ENCODE measurements at places on chromosomes 4 and X. TPM values are rescaled to one million over a fixed set of nuclear protein-coding genes. Genes with fewer than 3 reads are reported as not detected.

DNA sequence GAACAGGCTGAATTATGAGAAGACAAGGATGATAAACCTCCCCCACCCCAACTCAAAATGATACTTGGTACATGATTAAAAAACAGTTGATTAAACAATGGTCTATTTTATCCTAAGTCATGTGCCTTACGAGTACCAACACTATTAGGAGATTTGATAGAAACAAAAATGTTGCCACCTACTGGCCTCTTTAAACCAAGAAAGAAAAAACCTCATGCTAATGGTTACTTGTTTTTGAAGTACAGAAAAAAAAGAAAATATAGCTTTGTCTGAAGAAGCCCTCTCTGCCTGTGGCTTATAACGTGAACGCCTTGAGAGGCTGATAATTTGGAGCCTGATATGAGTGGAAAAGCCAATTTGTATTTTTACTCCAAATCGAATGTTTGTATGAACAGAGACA lies 538.2 kb downstream of the DMD start:
- peak; percentile 2 for DNase-seq

DNA sequence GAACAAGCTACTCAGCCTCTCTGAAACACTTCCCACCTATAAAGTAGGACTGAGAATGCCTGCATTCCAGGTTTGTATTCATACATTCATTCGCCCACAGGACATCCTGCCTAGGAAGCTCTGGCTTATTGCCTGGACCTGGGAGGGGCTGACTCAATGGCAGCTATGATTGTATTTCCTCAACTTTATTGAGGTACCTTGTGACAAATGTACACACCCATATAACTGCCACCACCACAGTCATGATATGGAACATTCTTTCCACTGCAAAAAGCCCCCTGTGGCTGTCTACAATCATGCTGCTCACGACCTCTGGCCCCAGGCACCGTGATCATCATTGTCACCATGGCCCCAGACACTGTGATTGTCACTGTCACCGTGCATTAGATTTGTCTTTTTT lies 68.3 kb downstream of the ABLIM2 start:
- no peak for DNase-seq

- peak; percentile 86 for DNase-seq
Measured at GRCh38 chr4:53196882-53197771, 168.7 kb downstream of the SCFD2 start.

DNA sequence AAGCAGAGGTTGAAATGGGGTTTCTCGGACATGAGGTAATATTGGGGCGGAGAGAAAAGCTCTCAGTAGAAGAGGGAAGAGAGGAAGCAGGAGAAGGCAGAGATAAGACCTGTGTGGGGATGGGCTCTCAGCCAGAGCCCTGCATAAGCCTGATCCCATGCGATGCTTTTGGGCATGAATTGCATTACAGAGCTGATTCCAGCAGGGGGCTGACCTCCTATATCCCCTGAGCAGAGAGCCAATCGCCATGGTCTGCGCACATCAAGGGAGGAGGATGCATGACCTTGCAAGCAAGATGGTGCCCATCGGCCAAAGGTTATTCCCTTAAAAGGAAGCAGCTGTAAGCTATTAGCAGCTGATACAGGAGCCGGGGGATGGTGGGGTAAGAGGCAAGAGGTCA lies 7.6 kb downstream of the ANOS1 start:
- no peak for DNase-seq

- no peak for DNase-seq
Measured at GRCh38 chrX:41001327-41001726, 83.9 kb upstream of the USP9X start.

DNA sequence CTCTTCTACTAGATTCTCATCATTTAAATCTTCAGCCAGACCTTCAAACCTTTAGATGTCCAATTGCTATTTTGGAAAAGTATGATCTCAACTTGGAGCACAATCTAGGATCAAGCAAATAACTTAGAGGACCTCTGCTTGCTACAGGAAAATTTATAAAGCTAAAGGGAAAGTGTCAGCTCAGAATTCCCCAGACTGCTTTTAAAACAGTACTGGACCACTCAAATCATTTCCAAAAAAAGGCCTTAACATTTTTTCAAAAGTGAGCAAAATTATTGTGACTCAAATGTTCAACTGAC lies 169.8 kb downstream of the PARM1 start:
- DNase-seq: no peak

DNA sequence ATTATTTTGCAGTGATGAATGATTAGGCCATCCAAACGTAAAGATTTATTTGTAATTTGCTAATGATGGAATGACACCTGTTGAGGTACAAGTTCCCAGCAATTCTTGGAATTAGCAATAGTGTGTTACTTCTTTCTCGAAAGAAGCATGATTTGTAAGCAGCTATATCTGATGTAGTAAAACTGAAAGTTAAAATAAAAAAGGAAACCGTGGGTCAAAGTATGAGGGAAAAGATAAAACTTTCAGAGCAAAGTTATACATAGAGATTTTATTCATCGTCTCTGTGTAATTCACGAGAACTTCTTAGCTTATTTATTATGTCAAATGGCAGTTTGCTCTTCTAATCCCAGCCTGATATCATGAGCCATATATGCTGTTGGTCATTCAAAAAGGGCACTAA lies 59.0 kb downstream of the NFKB1 start:
- DNase-seq: no peak

DNA sequence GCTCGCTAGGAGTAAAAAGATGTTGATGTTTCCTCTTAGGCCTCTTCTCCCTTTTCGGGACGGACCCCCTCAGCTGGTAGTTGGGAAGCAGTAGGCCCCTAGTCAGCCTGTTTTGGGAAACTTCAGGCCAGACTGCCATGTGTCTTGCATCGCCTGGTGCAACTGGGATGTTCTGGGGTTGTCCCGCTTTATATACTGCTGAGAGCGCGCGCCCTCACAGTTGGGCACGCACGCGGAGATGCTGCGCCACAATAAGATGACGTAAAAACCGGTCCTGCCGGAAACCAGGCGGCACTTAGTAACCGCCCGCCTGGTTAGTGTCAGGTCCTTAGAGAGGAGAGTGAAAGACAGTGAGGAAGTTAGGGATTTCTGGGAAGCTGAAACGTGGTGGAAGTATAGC lies 231.3 kb upstream of the CT83 start:
- no peak for DNase-seq

GRCh38 chr4:43264730-43265129 lies 372.2 kb downstream of the GRXCR1 start:
- DNase-seq: no peak

GRCh38 chr4:89296896-89297295 lies 10.7 kb downstream of the GPRIN3 start:
- DNase-seq: no peak

DNA sequence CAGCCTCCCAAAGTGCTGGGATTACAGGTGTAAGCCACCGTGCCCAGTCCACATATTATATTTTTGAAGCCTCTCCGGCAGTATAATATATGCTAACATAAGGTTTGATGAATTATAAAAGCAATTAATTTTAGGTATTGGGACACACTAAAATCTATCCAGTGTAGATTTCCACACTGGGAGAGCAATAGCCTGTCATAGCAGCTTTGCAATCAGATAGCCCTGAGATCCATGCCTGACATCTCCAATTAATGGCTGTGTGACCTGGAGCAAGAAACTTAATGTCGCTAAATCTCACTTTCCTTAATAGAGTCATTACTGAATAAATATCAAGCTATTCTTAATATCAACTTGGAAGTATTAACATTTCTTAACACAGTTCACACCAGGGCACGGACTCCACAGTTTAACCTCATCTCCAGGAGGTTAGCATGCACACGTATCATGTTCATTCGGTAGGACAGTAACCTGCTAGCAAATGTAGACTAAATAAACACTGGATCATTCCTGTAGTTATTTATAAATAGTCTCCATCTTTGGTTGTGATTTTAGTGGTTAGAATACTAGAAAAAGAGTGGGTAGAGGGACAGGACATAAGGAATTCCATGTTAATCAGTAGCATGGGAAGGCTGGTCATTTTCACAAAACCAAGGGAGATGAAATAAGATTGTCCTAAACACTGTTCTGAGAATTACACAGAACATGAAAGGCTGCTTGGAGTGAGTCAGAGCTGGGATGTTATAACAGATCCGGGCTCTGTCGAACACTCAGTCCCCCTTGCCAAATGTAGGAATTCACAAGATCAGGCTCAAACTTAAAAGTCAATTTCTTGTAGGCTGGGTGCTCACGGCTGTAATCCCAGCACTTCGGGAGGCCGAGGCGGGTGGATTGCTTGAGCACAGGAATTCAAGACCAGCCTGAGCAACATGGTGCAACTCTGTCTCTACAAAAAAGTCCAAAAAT lies 254.7 kb downstream of the PALLD start:
- no peak for DNase-seq

DNA sequence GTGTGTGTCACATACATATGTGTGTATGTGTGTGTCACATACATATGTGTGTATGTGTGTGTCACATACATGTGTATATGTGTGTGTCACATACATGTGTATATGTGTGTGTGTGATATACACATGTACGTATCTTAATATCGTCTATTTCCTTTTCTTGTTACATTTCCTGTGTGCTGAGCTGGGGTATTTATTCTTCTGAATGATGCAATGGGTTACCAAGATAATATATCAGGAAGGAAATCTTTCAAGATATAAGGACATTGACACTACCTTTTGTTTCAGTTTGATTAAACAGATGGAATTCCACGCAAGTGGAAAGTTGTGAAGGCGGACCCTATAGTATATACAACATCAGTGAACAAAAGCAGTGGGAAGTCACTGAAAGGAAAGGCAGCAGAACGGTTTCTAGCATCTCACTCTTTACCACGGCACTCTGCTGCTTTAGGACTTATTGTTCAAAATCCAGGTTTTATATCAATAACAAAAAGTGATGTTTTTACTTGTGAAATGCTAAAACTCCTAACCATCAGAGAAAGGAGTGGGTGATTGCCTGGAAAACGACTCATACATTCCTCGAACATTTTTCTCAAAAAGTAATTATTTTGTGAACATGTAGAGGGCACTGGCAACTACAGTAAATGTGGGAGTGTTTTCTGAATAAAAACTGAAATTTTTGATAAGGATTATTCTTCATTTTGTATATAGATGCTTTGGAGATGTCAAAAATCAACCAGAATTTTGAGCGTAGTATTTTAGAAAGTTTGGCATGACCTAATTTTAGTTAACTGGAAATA lies 43.1 kb upstream of the IL21 start:
- DNase-seq: no peak

- no peak for DNase-seq
Measured at GRCh38 chr4:76016393-76016792, 6.9 kb downstream of the CXCL10 start.

- DNase-seq: no peak
Measured at GRCh38 chr4:25486171-25486570, 109.1 kb downstream of the ANAPC4 start.

DNA sequence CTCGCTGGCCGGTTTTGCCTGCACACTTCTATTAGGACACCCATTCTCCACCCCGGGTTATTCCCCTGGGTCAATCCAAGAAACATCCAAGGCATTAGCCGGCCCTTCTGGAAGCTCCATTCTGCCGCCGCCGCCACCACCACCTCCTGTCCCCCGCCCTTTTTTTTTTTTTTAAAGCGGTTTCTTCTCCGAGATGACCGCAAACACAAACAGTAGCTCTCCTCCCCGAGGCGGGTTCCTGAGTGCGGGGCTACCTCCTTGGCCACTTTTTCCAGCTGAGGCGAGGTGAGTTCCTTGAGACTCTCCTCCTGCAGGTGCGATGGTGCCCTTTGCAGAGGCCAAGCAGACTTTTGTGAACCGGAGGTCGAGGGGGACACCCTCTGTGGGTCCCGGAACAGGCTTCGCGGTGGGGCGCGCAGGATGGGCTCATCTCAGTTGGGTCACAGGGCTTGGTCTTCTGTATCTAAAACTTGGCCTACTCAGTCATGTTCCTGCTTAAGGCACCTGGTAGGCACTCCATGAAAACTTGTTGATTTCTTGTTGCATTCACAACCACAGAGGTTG lies 930 bp downstream of the NWD2 start:
- no peak for DNase-seq

GRCh38 chrX:9947131-9947794 lies 19.9 kb upstream of the CLDN34 start:
- no peak for DNase-seq

GRCh38 chrX:19331831-19332230 lies 11.9 kb upstream of the PDHA1 start:
- DNase-seq: no peak

GRCh38 chrX:134684956-134685355 lies 26.7 kb upstream of the PLAC1 start:
- DNase-seq: no peak

- DNase-seq: no peak
Measured at GRCh38 chr4:19327364-19327763, 924.3 kb upstream of the SLIT2 start.

DNA sequence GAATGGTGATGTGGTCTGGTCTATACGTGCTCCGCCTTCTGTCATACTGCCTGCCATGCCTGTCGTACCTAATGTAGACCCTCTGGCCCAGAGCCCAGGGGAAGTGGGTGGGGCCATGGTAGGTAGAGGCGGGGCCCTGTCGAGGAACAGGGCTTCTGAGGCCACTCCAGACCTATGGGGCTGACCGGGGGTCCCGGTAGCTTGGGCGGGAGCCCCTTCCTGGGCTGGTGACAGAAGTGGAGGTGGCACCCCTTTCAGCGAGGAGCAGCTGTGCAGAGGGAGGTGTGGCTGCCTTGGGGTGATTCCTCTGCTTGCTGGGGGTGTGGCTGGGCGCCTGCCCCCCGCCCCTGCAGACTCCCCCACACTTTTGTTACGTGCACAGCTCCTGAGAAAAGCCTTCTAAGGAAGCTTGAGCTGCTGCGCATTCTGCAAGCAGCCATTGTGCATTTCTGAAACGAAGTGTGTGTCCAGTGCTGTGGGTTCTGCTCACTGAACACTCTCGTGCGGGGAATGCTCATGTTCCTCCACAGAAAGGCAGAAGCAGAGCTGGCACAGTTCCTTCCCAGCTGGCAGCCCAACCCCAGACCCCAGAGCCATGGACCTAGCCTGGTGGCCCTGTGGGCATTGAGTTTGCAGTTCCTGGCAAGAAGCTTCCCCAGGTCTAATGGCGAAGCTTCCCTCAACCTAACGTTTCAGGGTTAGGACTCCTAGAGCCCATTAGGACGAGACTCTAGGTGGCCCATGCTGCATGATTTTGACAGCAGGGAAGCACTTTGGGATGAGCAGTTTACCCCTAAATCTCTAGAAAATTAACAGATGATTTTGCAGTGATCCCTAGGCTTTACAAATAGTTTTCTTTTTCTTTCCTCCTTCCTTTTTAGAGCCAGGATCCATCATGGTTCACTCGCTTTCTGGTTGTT lies 72.7 kb upstream of the HGFAC start:
- DNase-seq: no peak

- DNase-seq: no peak
Measured at GRCh38 chrX:149145845-149146285, 359.2 kb downstream of the IDS start.

RBM47 gene
- 91.3 TPM for polyA plus RNA-seq

GSX2 gene
- not detected for polyA plus RNA-seq

MAGEA2B gene
- polyA plus RNA-seq: not detected

CD40LG gene
- polyA plus RNA-seq: not detected

FAM184B gene
- polyA plus RNA-seq: 0.77 TPM

KCNE5 gene
- polyA plus RNA-seq: 6.0 TPM

RAB40A gene
- polyA plus RNA-seq: 4.3 TPM

SLITRK4 gene
- polyA plus RNA-seq: 17.6 TPM

S100P gene
- polyA plus RNA-seq: 9.4 TPM

EGFL6 gene
- 19.8 TPM for polyA plus RNA-seq
